ENCODE measurements at places on chromosomes 3 and 15.

DNA sequence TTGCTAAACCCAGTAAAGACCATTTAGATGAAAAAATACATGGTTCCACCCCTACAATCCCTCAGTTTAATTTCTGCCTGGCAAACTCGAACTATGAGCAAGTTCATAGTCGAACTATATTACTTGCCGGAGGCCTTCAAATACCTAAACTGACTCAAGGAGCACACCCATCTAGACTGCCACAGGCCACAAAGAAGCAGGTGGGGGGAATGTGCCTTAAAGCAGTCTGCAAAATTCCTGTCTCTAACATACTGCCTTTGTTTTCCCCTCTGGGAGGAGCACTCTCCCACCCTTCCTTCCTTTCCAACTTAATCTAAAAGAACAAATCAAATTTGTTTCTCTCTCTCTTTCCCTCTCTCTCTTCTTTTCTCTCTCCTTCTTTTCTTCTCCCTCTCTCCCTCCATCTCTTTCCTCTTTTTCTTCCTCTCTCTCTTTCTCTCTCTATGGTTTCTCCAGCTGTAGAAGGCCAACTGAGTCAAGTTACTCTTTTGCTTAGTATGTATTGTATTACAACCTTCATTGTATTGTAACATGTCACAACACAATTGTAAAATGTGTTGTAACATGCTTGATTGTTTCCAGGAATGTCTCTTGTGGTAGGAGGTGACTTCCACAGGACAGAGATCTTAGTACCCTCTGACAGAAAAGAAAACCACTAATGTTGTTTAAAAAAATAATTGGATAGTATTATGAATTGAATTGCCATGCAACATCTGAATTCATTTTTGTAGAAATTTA, 496.3 kb downstream of the ROBO2 start:
- no peak for DNase-seq

GRCh38 chr3:81980596-81981494, 219.4 kb upstream of the GBE1 start:
- no peak for DNase-seq

DNA sequence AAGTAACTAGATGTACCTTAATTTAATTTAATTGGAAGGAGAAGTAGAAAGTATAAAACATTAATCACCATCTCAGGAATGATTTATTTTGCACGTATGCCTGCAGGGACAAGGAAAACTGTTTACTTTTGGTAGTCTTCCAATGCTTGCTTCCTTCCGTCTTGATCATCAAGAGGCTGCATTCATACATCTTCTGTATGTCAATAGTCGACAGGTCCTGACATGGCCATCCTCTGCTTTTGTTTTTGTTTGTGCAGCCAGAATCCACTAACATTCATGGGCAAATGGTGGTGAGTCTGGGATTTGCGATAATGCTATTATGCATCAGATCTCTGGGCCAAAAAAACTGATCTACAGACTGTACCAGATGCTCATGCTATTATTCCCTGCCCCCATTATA, 56.6 kb upstream of the ZPLD1 start:
- no peak for DNase-seq

DNA sequence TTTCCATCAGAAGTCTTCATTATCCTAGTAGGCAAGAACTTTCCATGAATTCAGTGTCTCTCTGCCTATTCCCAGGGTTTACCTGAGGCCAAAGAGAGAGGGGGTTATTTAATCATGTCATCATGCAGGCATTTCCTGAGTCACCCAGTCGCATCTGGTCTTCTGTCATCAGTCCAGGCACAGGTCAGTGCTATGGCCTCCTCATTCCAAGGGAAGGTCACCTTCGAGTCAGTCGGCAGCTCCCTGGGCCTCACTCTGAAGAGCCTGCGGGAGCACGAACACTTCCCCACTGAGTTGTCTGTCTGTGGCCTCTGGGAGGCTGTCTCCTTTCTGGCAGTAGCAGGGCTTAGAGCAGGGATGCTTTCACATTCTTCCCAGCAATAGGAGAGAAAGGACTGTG, 26.2 kb upstream of the LRTM1 start:
- no peak for DNase-seq

GRCh38 chr15:62277816-62278394, 112.8 kb upstream of the C2CD4B start:
- no peak for DNase-seq

DNA sequence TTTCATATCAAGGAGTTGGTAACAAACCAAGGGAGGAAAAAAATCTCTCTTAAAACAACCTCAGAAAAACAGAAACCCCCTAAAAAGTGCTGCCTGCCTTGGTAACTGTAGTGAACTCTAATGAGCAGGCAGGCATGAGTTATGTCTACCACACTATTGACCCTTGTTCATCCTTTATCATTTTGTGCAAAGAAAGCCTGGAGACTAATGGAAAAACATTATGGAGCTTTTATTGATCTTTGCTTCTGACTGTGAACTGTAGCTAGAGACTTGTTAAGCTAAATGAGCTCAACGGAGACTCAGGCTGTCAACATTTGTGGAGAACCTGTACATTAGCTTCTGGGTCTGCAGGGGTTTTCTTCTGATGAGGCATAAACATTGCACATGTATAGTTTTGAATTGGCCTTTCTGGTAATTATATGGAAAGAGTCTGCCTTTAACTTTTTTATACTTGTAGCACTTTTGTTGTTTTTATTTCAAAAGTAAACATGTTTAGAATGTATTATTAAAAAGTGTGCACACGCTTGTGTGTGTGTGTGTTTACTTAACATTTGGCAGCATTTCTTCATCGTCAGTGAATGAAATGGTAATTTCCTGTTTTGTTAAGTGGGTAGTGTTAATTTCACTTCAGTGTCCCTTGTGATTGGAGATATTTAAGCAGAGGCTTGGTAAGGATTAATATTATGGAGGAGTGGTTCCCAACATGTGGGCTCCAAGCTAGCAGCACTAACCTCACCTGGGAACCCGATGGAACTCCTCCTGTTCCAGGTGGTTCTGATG, 15.9 kb upstream of the SPTSSB start:
- no peak for DNase-seq

DNA sequence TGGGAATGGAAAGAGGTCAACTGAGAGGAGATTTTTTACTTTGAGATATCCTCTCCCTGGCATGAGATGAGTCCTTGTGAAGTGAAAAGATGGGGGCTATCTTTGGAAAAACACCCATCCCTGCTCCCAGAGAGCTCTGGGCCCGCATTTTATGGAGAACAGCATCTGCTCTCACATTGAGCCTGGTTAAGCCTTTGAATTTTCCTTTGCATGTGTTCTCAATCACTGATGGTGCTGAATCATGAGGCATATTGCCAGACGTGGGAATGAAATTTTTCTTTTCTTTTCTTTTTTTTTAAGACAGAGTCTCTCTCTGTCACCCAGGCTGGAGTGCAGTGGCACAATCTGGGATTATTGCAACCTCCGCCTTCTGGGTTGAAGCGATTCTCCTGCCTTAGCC, 24.4 kb downstream of the TMEM45A start:
- no peak for DNase-seq

DNA sequence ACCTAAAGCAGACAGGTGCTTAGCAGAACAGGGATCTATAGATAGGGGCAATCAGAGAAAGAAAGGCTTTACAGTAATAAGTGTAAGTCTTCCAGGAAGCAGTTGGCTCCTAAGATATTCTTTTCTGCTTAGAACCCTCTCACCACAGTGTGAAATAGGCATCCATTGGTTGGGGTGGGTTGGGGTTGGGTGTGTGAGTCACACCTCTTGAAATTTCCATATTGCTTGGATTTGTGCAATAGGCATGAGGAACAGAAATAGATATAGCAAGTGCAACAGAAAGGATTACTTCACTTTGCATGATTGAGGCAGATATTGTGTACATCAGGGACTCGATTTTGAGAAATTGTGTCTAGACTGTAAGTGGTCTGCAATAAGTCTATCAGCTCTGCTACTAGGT, 200.1 kb upstream of the GAP43 start:
- no peak for DNase-seq

DNA sequence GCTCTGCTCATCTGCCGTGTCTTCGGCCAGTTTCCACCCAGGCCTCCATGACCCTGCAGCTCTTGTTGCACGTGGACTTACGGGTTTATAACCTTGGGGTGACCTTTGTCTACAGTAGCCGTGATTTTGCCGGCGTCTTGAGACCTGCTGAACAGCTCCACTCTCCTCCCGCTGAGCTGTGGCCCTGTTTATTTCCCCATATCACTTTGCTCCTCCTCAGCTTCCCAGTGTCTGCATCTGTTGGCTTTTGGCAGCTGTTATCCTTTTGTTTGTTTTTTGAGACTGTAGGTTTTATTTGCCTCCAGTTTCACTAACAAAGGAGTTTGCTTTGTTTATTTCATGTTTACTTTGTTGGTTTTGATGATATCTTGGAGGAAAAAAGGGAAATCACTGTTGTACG, 29.3 kb upstream of the SLC28A1 start:
- no peak for DNase-seq

DNA sequence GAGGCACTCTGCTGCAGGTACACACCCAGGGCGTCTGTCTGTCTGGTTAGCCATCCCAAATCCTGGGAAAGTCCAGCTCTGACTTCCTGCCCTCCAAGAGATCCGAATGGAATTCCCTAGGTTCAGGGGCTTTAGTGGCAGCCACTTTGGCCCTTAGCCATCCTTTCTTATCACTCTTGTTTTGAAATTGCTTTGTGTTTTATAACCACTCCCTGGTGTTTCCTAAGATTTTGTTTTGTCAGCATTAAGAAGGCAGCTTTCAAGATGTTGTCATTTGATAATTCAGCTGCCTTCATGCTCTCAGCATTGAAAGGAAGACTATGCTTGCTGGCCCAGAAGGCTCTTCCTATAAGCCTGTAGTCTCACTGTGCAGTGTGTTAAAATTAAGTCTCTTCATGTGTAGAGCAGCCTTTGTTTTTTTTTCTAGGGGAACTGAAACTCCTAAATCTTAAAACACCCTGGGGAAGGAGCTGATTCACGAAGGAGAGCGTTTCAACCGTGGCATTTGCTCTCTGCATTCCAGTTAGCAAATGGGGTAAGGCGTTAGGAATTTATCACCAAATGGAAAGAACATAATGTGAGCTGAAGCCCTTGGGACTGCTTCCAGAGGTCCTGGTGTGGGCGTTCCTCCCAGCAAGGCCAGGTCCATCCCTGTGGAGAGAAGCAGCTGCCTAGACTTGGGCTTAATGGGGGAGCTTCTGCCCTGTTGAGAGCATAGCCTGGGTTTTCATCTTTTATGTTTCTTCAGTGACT, 14.2 kb upstream of the CLEC3B start:
- DNase-seq, result no peak

DNA sequence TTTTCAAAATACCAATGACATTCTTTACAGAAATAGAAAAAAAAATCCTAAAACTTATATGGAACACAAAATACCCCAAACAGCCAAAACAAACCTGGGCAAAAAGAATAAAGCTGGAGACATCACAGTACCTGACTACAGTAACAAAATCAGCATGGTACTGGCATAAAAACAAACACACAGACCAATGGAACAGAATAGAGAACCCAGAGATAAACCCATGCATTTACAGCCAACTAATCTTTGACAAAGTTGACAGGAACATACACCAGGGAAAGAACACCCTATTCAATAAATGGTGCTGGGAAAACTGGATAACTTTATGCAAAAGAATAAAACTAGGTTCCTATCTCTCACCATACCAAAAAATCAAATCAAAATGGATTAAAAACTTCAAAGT, 36.4 kb downstream of the SCAPER start:
- DNase-seq, result no peak

DNA sequence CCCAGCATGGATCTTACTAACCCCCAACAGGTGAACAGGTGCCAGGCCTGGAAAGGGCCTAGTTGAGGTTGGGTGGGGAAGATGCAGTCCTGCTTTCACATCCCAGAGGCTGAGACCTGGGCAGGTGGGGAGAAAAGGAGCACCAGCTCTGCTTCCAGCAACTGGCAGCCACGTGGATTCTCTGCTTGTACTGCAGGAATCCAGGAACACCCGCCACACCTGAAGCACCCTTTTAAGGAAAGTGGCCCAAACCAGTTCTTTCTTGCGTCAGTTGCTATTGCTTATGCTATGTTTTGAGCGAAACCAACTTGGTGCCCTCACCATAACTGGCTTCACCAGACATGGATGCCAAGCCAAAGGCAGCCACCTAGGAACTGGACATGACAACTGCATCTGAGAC, 28.1 kb upstream of the NEO1 start:
- no peak for DNase-seq

- DNase-seq, result no peak
Measured at GRCh38 chr3:88641033-88641604, 466.3 kb upstream of the EPHA3 start.

All from NCI-H1417 treated with DMSO at 0.1 percent for 48 hours (cell line).